ENCODE measurements at places on chromosomes 11 and 22. TPM values are rescaled to one million over a fixed set of nuclear protein-coding genes. Genes with fewer than 3 reads are reported as not detected.

Gene PGGHG
- 163 TPM for total RNA-seq

Gene OR51I1
- total RNA-seq, result 0.41 TPM

Gene NCAM1
- total RNA-seq, result 3.5 TPM

Gene SSH3
- total RNA-seq, result 37.7 TPM

Gene AMOTL1
- total RNA-seq, result 57.2 TPM

Gene GSTT2B
- 7.3 TPM for total RNA-seq

Gene DRD2
- not detected for total RNA-seq

Gene RBMXL2
- not detected for total RNA-seq

Gene OR5P2
- total RNA-seq, result 2.2 TPM

Gene HSPB2
- 6.4 TPM for total RNA-seq

Gene DEUP1
- total RNA-seq, result 0.68 TPM

Gene FGF3
- not detected for total RNA-seq

Gene FGF4
- not detected for total RNA-seq

Gene OR52N4
- total RNA-seq, result not detected

Gene DBX1
- not detected for total RNA-seq

Gene CEP126
- 6.4 TPM for total RNA-seq

Gene OR10A5
- not detected for total RNA-seq

Gene C11orf21
- 12.1 TPM for total RNA-seq

Gene FIBIN
- 27.8 TPM for total RNA-seq

Gene HOATZ
- 15.0 TPM for total RNA-seq

Gene PHOX2A
- total RNA-seq, result not detected

Gene UPK2
- total RNA-seq, result not detected

Gene MPZL2
- 85.3 TPM for total RNA-seq

Gene ANO9
- total RNA-seq, result 21.6 TPM

Gene RAB36
- 9.6 TPM for total RNA-seq

Gene LRP4
- total RNA-seq, result 6.6 TPM

Gene PHF21B
- not detected for total RNA-seq

Gene CDC42BPG
- total RNA-seq, result 16.3 TPM

Gene JAML
- total RNA-seq, result 163 TPM

Gene PIWIL4
- 1.9 TPM for total RNA-seq

Gene CDC45
- total RNA-seq, result 1.4 TPM

Gene CNGA4
- 3.8 TPM for total RNA-seq

Gene BIRC3
- 17.8 TPM for total RNA-seq

Gene DDTL
- total RNA-seq, result 2.9 TPM

Gene SELENOM
- 86.8 TPM for total RNA-seq

Gene MYBPC3
- total RNA-seq, result 0.86 TPM

Gene OR4A16
- not detected for total RNA-seq

Gene CYP2D6
- 1.4 TPM for total RNA-seq

Gene UCP3
- total RNA-seq, result 3.1 TPM

All from lower lobe of right lung (tissue), 2 donors.